ENCODE measurements at places on chromosomes 16 and 17. TPM values are rescaled to one million over a fixed set of nuclear protein-coding genes. Genes with fewer than 3 reads are reported as not detected.

DNA sequence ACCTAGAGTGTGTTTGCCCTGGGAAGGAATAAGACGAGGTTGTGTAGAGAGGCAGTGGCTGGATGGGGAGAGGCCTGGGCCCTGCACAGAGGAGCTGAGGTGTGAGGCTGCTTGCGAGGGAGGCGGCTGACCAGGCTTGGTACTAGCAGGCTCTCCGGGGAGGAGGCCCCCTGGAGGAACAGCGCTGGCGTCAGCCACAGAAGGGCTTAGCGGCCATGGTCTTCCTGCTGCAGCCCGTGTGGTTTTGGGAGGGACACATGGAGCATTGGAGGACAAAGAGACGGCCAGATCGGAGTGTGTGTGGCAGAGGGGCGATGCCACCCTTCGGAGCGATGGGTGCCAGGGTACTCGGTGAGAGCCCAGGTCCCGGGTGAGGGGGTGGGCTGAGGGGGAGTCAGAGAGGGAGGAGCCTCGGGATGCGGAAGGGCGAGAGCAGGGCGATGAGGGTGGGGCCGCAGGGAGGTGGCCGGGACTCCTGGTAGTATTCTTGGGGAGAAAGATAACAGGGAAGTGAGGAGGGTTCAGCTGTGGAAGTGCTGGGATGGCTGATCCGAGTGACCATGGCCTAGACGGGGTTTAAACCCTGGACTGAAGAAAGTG, 8.3 kb downstream of the BANP start:
- no peak for DNase-seq

DNA sequence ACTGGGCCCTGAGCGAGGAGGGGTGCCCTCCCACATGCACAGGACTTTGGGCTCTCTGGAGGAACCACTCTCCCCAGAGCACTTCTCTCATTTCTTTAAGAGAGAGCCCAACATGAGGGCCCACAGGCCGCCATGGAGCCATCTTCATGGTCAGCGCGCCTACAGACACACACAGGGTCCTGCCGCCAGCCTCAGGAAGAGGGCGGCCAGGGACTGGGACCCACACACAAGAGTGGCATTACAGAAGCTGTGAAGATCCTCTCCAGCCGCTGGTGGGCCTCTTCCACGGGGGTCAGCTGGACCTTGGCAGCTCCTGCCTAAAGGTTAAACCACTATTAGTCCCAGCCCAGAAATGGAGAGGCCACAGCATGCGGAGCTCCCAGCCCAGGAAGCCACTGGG, 54.5 kb downstream of the MYO18A start:
- DNase-seq = no peak

DNA sequence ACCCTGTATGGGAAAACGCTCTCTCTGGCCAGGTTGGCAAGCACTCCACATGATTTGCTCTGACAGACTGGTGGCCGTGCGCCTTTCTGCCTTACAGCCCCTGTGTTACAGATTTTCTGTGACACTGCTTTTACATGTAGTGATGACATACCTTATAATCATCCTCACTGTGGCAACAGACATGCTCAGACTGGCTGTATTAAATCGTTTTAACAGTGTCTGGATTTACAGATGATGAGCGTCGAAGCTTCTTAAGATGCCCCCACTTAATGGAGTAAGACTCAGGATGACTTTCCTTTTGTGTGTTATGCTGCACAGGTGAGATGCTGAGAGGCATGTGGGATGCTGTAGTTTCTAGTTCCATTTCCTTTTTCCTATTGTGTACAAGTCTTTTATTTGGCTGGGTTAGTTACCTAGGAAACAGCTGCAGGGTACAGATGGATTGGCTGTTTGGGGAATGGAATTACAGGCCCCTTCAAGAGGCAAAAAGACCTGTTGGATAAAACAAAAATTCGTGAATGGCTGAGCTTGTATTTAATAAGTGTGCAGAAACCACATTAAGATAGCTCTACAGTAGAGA, 20.9 kb upstream of the VWA3A start:
- DNase-seq = no peak

Gene UTS2R
- not detected for total RNA-seq

GRCh38 chr16:87707097-87707496, 58.7 kb downstream of the KLHDC4 start:
- no peak for DNase-seq

Gene SEPTIN12
- not detected for total RNA-seq

Data from H4 (cell line).